ENCODE measurements at places on chromosomes 2 and 18. TPM values are rescaled to one million over a fixed set of nuclear protein-coding genes. Genes with fewer than 3 reads are reported as not detected.

- no peak for DNase-seq
These were observed 8.4 kb upstream of the POU3F3 start for GRCh38 chr2:104845552-104845931.

DNA sequence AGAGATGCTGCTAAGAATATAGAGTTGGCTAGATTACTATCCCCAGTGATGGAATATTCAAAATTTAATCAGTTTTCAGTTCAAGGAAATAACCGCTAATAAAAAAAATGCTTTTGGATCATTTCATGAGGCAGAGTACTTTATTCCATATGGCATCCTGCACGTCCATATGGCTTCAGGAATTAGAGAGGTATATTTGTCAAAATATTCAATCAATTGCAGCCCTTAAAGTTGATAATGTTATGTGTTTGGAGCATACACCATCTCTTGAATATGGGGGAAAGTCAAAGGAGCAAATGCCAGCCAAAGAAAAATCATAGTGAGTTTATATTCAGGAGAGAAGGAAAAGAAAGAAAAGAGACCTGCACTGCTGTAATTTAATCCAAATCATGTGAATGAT is 266.4 kb downstream of the TMEM182 start:
- DNase-seq, result no peak

PLGLB1 gene
- total RNA-seq, result 0.81 TPM

C2orf78 gene
- total RNA-seq, result not detected

Data from SJCRH30 (cell line).